ENCODE measurements at places on chromosomes 16 and 17. TPM values are rescaled to one million over a fixed set of nuclear protein-coding genes. Genes with fewer than 3 reads are reported as not detected.

GUCY2D gene
- total RNA-seq: not detected

RAI1 gene
- 10.4 TPM for total RNA-seq

OR1A1 gene
- not detected for total RNA-seq

C16orf89 gene
- total RNA-seq: not detected

CCL11 gene
- total RNA-seq: not detected

PDILT gene
- total RNA-seq: not detected

RPRML gene
- total RNA-seq: 0.09 TPM

AIPL1 gene
- total RNA-seq: not detected

OR1F1 gene
- total RNA-seq: not detected
